ENCODE measurements at places on chromosomes 4 and X.
A peak's percentile ranks its signal among the peaks of the same experiment; 100 is the strongest.

GRCh38 chr4:185309770-185310169 lies 86.0 kb downstream of the LRP2BP start:
- H3K27ac ChIP-seq = no peak overlapping the region
- no peak overlapping the region for H3K4me3 ChIP-seq
- peaks cover 9% of the 10 kb centered on the region for H3K4me1 ChIP-seq
- H3K36me3 ChIP-seq = peaks cover 33% of the 10 kb centered on the region
- DNase-seq = no peak

- H3K27me3 ChIP-seq = no peaks in the 10 kb centered on the region
- no peak for DNase-seq
- no peaks in the 10 kb centered on the region for H3K36me3 ChIP-seq
- H3K27ac ChIP-seq = no peak overlapping the region
- no peak overlapping the region for H3K4me3 ChIP-seq
- H3K4me1 ChIP-seq = no peaks in the 10 kb centered on the region
These were observed 9.5 kb downstream of the ADH4 start for GRCh38 chr4:99134586-99134985.

DNA sequence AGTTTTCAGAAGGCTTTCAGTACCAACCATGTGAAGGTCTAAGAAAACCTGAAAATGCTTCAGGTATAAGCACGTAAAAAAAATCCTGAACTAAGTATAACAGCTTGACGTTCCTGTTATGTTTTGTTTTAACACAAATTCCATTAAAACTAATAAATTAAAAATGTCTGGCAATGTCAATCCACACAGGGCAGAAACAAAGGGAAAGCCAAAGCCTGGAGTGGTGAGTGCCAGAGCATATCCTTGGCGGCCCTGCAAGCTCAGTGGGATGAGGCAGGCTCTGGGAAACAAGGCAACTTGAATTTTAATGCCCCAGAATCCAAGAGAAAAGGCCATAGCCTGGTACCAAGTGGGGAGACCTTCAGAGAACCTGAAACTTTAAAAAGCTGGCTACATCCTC lies 78.2 kb downstream of the EPHA5 start:
- no peaks in the 10 kb centered on the region for H3K27me3 ChIP-seq
- H3K27ac ChIP-seq = no peak overlapping the region
- H3K4me1 ChIP-seq = no peaks in the 10 kb centered on the region
- no peak overlapping the region for H3K4me3 ChIP-seq
- DNase-seq = no peak

GRCh38 chr4:80710748-80711451 lies 319.6 kb upstream of the BMP3 start:
- no peak overlapping the region for H3K4me3 ChIP-seq
- no peak for DNase-seq
- no peak overlapping the region for H3K27ac ChIP-seq
- H3K27me3 ChIP-seq = no peaks in the 10 kb centered on the region
- peaks cover 5% of the 10 kb centered on the region for H3K4me1 ChIP-seq

GRCh38 chrX:96704629-96705028 lies 20.0 kb downstream of the DIAPH2 start:
- H3K27me3 ChIP-seq = no peaks in the 10 kb centered on the region
- no peak overlapping the region for H3K4me3 ChIP-seq
- peaks cover 7% of the 10 kb centered on the region for H3K36me3 ChIP-seq
- H3K4me1 ChIP-seq = peaks cover 3% of the 10 kb centered on the region
- no peak for DNase-seq

DNA sequence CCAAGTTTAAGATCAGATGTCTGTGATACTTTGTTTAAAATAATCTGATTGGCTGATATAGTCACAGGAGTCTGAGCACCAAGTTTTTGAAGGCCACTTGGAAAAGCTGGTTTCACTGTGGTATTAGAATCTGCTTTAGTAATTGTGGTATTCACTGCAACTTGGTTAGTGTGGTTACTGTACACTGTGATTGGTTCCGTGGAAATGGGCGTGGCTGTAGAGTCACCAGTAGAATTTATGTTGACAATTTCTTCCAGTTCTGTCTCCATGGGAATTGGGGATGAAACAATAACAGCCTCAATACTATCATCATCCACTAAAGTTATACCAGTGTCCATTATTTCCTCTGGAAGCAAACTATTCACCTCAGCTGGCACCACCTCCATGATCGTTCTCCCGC lies 26.2 kb downstream of the LIN54 start:
- H3K27ac ChIP-seq = no peak overlapping the region
- peak; percentile 29 for DNase-seq
- H3K4me1 ChIP-seq = peaks cover 20% of the 10 kb centered on the region
- H3K36me3 ChIP-seq = peaks cover 39% of the 10 kb centered on the region
- no peaks in the 10 kb centered on the region for H3K27me3 ChIP-seq

- H3K27ac ChIP-seq = peak overlapping the region; percentile 97
- H3K4me1 ChIP-seq = peaks cover 83% of the 10 kb centered on the region
- no peaks in the 10 kb centered on the region for H3K27me3 ChIP-seq
- H3K4me3 ChIP-seq = peak overlapping the region; percentile 72
- peak; percentile 59 for DNase-seq
These were observed 25.4 kb downstream of the TMSB4X start for GRCh38 chrX:13000301-13000811.

DNA sequence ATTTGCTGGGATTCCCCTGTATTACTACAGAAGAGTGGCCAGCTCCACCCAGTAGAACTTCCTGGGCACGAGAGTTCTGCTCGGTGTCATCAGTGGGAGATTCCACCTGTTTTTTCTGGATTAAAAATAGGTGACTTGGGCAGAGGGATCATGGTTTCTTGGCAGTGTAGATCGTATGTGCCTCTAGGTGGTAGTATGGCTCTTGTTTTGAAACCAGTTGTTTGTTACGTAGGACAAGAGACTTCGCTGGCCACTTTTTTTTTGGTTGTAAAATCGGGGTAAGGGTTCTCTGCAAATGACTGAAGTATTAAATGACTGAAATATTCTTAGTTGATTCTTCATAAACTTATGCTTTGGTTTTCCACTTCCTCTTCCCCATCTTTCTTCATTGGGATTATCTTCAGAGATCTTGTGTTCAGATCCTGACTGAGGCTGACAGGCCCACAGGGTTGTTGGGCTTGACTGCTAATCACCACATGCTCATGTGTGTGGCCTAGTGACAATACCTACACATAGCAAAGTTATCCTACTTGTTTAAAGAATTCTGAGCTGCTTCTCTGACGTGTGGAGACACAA lies 43.8 kb upstream of the WDR1 start:
- H3K4me1 ChIP-seq = peaks cover 20% of the 10 kb centered on the region
- no peak overlapping the region for H3K27ac ChIP-seq
- H3K4me3 ChIP-seq = no peak overlapping the region
- H3K27me3 ChIP-seq = no peaks in the 10 kb centered on the region
- peak; percentile 19 for DNase-seq

DNA sequence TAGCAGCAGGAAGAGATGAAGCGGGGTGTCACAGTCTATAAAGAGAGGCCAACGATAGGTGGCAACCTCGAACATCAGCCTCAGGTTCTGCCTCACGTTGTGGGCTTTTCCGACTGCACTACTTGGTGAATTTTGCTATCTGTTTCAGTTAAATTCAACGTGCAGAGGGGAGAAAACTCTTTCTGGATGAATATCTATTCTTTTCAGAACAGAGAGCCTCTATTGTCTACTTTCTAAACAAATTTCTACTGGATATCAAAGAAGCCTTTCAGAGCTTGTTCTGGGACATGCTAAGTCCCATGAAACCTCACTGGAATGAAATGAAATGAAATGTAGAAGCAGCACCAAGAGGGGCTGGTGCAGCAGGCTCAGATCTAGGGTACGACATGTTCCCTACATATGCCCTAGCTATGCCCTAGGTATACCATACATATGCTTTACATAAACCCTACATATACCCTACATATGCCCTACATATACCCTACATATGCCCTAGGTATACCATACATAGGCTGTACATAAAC lies 116.5 kb upstream of the TRIM2 start:
- no peaks in the 10 kb centered on the region for H3K36me3 ChIP-seq
- peaks cover 33% of the 10 kb centered on the region for H3K4me1 ChIP-seq
- DNase-seq = no peak
- H3K4me3 ChIP-seq = no peak overlapping the region
- peaks cover 9% of the 10 kb centered on the region for H3K27me3 ChIP-seq

DNA sequence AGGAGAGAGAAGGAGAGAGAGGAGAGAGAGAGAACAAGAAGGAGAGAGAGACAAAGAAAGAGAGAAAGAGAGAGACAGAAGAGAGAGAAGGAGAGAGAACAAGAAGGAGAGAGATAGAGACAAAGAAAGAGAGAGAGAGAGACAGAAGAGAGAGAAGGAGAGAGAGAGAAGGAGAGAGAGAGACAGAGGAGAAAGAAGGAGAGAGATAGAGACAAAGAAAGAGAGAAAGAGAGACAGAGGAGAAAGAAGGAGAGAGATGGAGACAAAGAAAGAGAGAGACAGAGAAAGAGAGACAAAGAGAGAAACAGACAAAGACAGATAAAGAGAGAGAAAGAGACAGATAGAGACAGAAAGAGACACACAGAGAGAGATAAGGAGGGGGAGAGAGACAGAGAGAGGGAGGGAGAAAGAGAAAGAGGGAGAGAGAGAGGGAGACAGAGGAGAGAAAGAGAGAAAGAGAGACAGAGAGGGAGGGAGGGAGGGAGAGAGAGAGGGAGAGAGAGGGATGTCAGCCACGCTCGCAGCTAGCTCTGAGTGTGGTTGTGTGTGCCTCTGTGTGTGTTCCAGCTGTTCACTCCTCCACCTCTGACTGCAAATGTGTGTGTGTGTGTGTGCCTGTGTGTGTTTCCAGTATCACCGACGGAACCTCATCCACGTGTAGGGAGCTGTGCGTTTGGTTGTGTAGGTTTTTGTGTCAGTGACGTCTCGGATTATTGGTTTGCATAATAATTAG lies 105.8 kb downstream of the CRLF2 start:
- peaks cover 3% of the 10 kb centered on the region for H3K4me1 ChIP-seq
- DNase-seq = no peak
- no peak overlapping the region for H3K4me3 ChIP-seq
- H3K36me3 ChIP-seq = no peaks in the 10 kb centered on the region

GRCh38 chr4:16642897-16643296 lies 255.5 kb downstream of the LDB2 start:
- no peak overlapping the region for H3K4me3 ChIP-seq
- no peak for DNase-seq
- no peaks in the 10 kb centered on the region for H3K36me3 ChIP-seq
- no peaks in the 10 kb centered on the region for H3K4me1 ChIP-seq
- H3K27me3 ChIP-seq = no peaks in the 10 kb centered on the region

GRCh38 chr4:188021548-188022249 lies 26.1 kb downstream of the ZFP42 start:
- H3K4me1 ChIP-seq = no peaks in the 10 kb centered on the region
- H3K4me3 ChIP-seq = no peak overlapping the region
- DNase-seq = no peak
- no peaks in the 10 kb centered on the region for H3K36me3 ChIP-seq

DNA sequence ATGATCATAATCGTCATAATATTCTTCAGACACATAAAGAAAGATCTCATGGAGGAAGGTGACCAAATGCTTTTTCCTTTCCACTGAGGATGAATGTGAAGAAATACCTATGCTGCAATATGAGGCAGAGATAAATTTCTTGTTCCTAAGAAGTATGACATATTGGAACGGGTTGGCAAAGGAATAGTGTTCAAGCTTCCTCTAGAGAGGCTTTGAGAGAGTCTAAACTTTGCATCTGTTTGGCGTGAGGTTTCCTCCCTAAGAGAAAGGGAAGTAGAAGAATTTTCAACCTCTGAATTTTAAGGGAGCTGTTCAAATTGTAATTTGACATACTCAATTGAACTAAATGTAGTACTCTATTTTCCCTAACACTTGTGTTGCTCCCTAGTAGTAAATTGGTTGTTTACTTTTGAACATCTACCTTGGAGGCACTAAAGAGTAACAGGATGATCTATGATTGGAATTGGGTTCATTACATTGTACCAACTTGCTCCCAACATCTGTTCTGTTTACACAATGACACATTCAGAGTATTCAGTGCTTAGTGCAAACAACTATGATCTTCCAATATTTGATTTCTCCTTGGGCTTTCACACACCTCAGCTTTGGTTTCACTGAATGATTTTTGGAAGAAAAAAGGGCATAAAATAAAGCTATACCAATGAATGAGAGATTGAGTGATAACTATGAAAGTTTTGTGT lies 122.0 kb downstream of the CORIN start:
- no peaks in the 10 kb centered on the region for H3K36me3 ChIP-seq
- no peak for DNase-seq
- no peak overlapping the region for H3K4me3 ChIP-seq
- H3K4me1 ChIP-seq = no peaks in the 10 kb centered on the region
- H3K27ac ChIP-seq = no peak overlapping the region
- peaks cover 48% of the 10 kb centered on the region for H3K27me3 ChIP-seq

DNA sequence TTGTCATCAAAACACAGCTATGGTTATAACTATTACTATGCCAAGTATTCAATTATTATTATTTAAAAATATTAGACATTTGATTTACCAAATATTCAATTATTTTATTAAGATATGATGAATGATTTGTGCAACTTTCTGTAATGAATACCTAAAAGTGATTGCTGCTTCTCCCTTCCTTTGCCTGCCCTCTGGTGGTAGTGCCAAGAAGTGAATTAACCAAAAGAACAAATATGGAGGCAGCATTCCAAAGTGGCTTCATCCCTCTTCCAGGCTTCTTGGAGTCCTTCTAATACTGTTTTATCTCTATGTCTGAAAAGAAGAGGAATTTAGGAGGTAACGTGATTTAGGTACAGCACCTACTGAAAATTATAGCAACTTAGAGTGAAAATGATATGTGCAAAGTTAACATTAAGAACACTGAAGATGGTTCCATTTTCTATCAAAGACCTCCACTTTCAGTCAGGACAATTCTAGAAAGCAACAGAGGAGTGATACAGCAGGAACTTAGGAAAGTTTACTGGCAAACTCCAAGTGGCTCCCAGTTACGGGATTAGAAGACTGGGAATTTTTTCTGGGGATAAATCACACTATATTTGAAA lies 43.0 kb downstream of the ENPEP start:
- peaks cover 14% of the 10 kb centered on the region for H3K4me1 ChIP-seq
- H3K4me3 ChIP-seq = no peak overlapping the region
- peak; percentile 38 for DNase-seq
- peaks cover 24% of the 10 kb centered on the region for H3K27me3 ChIP-seq
- H3K36me3 ChIP-seq = no peaks in the 10 kb centered on the region

- no peak overlapping the region for H3K27ac ChIP-seq
- H3K4me1 ChIP-seq = no peaks in the 10 kb centered on the region
- no peak for DNase-seq
- H3K27me3 ChIP-seq = no peaks in the 10 kb centered on the region
- no peaks in the 10 kb centered on the region for H3K36me3 ChIP-seq
These were observed 176.0 kb downstream of the MGST2 start for GRCh38 chr4:139841464-139842195.

- peaks cover 8% of the 10 kb centered on the region for H3K4me1 ChIP-seq
- H3K27ac ChIP-seq = peak overlapping the region; percentile 68
- no peak for DNase-seq
- H3K27me3 ChIP-seq = peaks cover 79% of the 10 kb centered on the region
- peaks cover 6% of the 10 kb centered on the region for H3K36me3 ChIP-seq
These were observed 9.9 kb upstream of the PITX2 start for GRCh38 chr4:110632506-110633357.
